ENCODE measurements at places on chromosomes 6 and 20.
A peak's percentile ranks its signal among the peaks of the same experiment; 100 is the strongest.

DNA sequence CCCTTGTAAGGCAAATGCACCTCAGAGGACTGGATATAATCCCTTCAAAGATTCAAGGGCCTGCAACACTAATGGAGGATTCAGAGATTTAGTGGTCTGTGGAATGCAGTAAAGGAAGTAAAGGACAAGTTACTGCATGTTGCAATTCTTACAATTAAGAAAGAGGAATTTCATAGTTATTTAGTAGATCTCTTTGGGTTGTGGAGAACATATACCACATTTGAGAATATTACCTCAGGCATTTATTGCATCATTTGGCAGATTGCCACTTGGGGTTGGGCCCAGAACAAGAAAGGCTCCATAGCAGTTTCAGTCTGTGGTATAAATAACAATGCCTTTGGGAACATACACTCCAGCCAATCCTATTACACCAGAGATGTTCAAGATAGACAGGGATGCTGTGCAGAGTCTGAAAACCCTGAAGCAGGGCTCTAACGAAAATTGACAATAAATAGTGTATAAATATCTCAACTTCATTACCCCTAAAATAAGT lies 20.9 kb upstream of the EPM2A start:
- no peak for DNase-seq

GRCh38 chr6:33822575-33823395 lies 19.0 kb upstream of the MLN start:
- DNase-seq = peak; percentile 42

DNA sequence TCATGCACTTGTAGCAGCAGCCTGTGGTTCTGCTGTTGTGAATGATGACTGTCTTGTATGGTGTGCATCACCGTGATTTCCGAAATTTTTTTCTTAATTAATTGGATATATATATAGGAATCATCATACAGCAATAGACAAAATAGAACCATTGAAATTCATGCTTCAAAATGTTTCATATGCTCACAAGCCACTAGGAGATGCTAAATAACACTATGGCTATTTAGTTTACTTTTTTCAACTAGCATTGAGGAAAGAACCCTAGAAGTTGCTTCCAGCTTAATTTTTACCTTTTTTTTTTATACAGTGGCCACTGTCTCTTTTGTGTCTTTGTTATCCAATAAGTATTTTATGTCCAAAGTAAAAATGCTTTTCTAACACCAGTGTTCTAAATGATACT lies 485.4 kb downstream of the CDKAL1 start:
- no peak for DNase-seq

DNA sequence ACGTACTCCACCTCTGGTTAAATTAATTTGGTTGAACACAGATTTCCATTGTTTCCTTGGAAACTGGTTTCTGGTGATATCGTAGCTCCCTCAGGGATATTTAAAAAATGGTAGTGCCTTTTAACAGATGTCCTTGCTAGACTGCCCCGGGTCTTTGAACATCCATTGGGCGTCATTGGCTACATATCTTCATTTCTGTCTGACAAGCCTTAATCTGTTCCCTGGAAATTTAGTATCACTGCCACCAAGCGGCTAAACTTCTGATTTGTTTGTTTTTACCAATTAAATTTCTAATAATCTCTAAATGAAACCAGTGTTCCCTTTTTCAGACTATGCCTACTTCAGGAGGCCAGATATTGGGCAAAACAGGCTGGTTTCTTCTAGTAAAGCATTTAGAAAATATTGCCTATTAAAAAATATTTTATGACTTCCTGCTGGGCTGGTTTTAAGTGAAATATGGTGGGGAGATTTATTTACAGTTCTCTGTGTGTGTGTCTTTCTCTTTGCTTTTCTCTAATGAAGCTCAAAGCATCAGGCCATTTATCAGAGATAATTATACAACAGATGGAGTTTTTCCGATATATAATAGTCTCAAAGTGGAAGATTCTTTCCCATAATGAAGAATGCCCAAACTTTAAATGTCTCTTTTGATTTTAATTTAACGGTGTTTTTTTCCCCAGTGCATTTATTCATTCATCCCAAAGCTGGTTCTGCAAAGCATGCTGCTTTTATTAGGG lies 249.5 kb downstream of the ZFAND3 start:
- DNase-seq = no peak

DNA sequence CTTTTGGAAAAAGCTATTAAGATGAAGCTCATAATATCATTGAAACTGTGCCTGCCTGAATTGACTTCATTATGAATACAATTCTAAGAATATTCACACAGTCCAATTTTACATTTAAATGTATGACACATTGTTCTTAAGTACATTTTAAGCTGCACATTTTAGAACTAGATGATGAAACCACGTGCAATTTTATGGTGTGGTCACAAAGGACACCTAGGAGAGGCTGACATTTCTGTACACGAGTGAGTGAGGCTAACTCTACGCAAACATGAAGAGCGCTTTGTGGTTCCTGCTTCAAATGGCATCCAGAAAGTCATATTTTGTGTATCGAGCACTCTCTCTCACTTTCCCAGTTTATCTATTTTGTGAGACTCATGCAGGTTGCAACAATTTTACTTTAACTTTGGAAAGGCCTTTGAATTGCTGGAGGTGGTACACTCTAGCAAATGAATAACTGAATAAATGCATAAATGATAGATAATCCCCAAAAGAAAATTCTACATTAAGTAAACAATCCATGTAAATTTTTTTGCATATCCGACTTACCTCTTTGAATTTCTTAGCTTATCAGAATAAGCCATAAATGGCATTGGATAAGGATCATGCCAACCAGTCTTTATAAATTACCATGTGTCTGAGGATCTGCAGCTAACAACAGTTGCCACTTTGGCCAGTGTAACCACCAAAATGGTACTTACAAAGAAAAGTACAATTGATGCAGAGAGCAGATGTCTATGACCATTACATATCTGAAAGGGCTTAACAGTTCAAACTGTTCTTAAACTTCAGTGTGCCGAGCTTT lies 97.3 kb downstream of the NRSN1 start:
- DNase-seq = no peak

DNA sequence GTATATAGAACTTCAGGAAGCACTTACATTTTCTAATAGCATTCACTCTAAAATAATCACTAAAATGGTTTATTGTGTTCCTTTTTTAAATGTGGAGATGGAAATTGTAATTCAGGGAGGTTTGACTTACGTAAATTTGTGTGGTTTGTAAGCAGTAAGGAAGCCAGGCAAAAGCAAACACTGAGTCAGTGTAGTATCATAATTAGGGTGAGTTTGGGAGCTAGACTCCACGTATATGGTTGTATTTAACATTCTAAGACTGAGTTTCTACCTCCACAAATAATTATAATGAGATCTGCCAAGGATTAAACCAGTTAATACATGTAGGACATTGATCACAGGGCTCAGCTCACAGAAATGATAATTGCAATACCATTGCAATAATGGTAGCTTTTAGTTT lies 425.5 kb downstream of the CBLN4 start:
- no peak for DNase-seq

DNA sequence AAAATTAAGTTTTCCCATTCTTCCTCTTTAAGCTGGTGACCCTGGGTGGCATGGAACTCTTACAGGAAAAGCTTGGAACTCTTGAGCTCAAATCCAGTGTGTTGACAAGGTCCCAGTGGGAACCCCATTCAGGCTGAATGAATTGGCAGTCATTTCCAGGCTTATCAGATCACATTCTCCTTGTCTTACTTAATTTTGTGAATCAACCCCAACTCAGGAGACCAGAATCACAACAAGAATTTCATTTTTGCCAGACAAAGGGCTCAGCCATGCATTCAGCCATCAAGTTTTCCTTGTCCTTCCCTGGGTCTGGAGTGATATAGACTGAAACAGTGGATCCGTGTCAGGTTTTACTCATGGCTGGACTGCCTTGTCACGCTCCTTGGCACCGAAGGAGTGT lies 92.1 kb upstream of the EEF1E1 start:
- no peak for DNase-seq

Data from hematopoietic multipotent progenitor cell (in vitro differentiated cells).